ENCODE measurements at places on chromosomes 4 and X. TPM values are rescaled to one million over a fixed set of nuclear protein-coding genes. Genes with fewer than 3 reads are reported as not detected.

DNA sequence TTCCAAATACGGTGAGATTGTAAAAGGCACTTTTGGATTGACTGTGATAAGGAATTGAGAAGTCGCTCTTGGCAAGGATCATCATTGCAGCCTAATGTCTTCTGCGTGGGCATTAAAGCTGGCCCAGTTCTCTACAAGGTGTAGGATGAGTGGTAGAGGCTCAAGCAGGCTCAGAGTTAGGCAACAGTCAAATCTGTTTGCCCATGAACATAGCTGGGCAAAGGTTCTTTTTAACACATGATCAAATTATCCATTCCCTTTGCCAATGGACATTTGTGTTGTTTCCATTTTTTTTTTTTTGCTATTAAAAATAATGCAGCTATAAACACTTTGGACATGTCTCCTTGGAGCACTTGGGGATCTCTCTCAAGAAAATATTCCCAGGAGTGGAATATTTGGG is 229.1 kb upstream of the FAT1 start:
- no peak for DNase-seq

DNA sequence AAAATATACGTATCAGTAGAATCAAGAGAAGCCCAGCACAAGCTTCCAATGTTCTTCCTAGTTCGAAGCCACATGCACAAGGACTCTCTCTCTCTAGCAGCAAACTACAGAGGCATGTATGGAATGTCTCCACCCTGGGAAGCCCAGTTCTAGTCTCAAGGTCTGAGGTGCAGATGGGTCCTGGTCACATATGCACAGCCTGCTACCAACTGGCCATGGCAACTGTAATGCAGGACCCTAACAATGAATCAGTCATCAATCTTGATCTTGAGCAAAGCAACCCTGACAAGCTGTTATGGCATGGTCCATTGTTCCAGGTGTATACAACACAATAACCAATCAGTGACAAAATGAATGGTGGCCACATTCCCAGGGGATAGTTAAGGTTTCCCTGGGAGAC is 55.8 kb downstream of the MBNL3 start:
- DNase-seq, result no peak

DSPP gene
- total RNA-seq, result not detected

GUCY1B1 gene
- total RNA-seq, result 8.3 TPM

RS1 gene
- total RNA-seq, result not detected
